Caki2 (cell line): ENCODE measurements at places on chromosomes 12 and 14.
A peak's percentile ranks its signal among the peaks of the same experiment; 100 is the strongest.

GRCh38 chr12:121579190-121579791 is 1.5 kb downstream of the KDM2B start:
- DNase-seq, result no peak

GRCh38 chr12:45928309-45928708 is 62.1 kb downstream of the SCAF11 start:
- no peak for DNase-seq

GRCh38 chr12:46149079-46149464 is 119.8 kb downstream of the SLC38A1 start:
- no peak for DNase-seq

DNA sequence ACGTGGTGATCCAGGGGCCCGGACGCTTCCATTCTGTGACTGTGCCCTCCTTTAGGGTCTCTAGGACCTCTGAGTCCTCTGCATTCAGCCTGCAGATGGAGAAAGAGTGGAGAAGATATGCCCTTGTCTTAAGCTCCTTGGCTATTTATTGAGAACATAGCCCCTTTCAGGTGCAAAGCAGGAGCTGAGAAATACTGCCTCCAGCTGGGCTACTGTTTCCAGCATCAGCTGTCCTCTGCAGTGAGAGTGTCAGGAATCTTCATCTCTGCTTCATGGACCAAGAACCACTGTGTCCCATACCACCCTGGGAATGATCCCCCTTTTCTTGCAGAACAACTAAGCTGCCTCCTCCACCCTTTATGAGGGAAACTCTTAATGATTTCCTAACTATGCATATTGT is 47.8 kb upstream of the CEP83 start:
- DNase-seq, result no peak

DNA sequence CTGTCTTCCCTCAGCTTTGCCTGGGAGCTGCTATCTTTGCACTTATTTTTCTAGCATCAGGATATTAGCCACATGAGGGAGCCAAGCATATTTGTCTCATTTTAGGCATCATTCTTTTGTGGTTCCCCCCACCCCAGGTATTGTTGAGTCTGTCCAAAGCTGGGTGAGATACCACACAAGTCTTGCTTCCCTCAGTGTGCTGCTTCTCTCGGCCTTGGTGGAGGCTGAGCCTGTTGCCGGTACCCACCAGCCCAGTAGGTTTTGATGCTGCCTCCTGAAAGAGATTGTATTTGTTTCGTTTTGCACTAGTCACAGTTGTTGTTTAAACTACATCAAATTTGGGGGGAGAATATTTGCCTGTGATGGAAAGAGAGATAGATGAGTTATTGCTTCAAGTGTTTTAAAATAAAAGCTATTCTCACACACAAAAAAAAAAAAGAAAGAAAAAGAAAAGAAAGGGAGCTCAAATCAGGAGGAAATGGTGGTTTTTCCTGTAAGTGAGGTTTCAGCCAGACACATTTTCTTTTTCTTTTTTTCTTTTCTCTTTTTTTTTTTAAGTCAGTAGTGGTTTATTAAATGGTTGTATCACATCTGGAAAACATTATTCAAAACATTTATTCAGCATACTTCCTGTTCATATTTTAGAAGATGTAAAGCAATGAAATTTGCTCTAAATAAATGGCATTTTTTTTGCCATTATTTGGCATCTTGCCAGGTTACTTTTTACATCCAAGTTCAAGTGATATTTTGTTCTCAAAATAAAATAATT is 58.5 kb downstream of the SLC4A8 start:
- DNase-seq, result no peak

DNA sequence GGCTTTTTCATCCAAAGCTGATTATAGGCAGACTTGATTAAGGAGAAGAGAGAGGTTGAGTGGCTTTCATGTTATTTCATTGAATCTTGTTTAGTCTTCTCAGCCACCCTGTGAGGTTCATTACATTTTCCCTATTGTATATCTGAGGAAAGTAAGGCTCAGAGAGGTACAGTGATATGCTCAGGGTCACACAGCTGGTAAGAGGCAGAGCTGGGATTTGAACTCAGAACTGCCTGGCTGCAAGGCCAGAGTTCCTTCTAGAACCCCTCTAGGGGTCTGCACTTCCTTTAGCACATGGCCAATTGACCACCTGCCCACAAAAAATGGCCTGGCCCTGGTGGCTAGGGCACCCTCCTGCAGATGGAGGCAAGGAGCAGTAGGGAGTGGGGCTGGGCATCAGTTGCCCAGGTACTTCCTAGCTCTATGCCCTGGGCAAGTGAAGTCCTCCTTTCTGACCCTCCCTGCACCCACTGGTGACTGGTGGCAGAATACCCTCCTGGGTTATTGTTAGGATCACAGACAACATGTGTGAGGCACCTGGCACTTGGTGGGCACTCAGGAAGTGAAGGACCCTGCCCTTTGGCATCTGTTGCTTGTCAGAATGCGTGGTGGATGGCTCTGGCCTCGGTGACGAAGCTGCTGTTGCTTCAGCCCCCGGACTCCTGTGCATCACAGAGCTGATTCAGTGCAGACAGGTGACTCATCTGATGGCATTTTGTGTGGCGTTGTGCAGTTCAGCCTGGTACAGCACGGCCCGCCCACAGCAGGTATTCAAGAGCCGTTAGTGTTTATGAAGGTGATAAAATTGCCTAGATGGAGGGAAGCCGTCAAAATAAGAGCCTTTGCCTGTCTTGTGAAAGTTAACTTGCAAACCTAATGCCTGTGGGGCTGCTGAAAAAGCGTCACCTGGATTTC is 115.8 kb downstream of the SLC25A47 start:
- DNase-seq, result peak; percentile 85

GRCh38 chr14:104216457-104216856 is 78.1 kb downstream of the KIF26A start:
- no peak for DNase-seq

DNA sequence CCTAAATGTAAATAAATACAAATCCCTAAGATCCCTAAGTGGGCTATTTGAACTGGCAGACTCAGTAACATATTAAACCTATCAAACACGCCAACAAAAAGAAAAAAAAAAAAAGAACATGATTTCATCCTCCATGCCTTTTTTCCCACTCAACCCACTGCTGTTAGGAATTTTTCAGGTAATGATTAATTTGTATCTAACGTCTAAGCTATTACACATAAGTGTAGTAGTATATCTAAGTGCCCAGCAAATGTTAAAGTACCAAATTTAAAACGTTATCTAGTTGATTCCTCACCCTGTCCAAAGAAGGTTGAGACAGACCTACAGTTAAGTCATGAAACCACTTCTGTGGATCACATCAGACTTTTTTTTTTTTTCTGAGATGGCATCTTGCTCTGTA is 16.4 kb upstream of the ARID4A start:
- peak; percentile 83 for DNase-seq

DNA sequence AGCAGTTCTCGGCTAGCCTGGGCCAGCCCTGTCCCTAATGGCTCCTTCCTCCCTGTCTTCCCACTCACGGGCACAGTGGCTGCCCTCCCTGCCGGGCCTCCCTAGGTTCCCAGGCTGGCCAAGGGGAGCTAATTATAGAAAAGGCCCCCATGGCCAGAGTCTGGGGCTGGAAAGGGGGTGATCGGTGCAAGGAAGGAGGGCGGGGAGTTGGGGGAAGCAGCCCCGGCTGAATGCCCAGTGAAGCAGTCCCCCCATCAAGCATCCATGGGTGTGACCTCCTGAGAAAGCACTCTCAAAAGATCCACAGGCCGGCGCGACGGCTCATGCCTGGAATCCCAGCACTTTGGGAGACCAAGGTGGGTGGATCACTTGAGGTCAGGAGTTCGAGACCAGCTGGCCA is 54.9 kb downstream of the TESC start:
- DNase-seq, result no peak

DNA sequence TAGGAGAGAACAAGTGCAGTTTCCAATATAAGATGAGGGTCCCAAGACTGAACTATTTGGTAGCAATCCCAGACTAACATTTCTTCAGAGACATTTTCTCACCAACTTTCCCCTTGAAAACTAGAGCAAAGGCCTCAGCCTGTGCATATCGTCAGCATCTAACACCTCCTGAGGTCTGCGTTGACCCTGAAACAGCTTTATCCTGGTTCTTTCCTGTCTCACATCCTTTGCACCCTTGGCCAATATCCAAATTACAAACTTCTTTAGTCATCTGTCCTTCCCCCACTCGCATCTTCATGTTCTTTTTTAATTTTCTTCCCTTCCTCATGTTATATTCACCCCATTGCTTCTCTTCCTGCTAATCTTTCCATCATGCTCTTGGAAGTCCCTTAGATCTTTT is 83.0 kb downstream of the FAR2 start:
- DNase-seq, result no peak

GRCh38 chr14:81222691-81223090 is 1.9 kb upstream of the GTF2A1 start:
- DNase-seq, result no peak

GRCh38 chr14:21093769-21094681 is 4.4 kb downstream of the ZNF219 start:
- DNase-seq, result peak; percentile 87

- peak; percentile 53 for DNase-seq
Observed at GRCh38 chr12:5391653-5392052, 40.3 kb upstream of the NTF3 start.

GRCh38 chr12:65296508-65297265 is 18.2 kb downstream of the MSRB3 start:
- DNase-seq, result no peak

DNA sequence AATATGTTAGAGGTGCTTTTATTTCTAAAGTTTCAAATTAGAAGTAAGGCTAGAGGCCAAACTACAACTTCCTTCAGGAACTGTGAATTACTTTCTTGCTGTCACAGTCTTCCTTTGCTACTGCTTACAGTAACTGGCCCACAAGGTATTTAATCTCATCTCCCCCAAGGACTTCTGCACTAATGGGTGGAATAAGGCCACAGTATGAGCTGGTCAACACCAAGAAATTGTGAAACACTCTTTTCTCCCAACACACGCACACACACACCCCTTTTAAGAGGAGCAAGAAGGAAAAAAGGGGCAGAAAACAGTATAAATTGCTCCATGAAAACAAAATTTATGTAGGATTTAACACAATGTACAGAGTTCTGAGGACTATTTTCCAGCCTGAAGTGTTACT is 45.6 kb downstream of the SCAF11 start:
- DNase-seq, result no peak
